Skeletal muscle tissue (tissue), 5 donors: ENCODE measurements at places on chromosomes 16 and 17. TPM values are rescaled to one million over a fixed set of nuclear protein-coding genes. Genes with fewer than 3 reads are reported as not detected.

SALL1 gene
- total RNA-seq, result not detected

FMNL1 gene
- total RNA-seq, result 3.1 TPM

KRTAP4-1 gene
- total RNA-seq, result not detected

ODAD4 gene
- 1.0 TPM for total RNA-seq

CDK5RAP3 gene
- total RNA-seq, result 59.0 TPM

CHST4 gene
- not detected for total RNA-seq

RAI1 gene
- total RNA-seq, result 3.1 TPM

DPEP3 gene
- total RNA-seq, result not detected

SLC13A2 gene
- total RNA-seq, result not detected

CTRL gene
- 1.0 TPM for total RNA-seq

SLC25A10 gene
- 6.8 TPM for total RNA-seq

ORC6 gene
- total RNA-seq, result 3.1 TPM

WDR59 gene
- total RNA-seq, result 16.7 TPM

CHAD gene
- 1.6 TPM for total RNA-seq

KRT31 gene
- total RNA-seq, result 3.1 TPM

NOD2 gene
- 0.52 TPM for total RNA-seq

ACSF3 gene
- total RNA-seq, result 12.5 TPM

NTN1 gene
- 6.8 TPM for total RNA-seq

C17orf78 gene
- total RNA-seq, result not detected

GCGR gene
- total RNA-seq, result not detected

CACNA1H gene
- 26.1 TPM for total RNA-seq

LLGL2 gene
- 4.7 TPM for total RNA-seq

PGAP3 gene
- 7.3 TPM for total RNA-seq

MYOCD gene
- 0.52 TPM for total RNA-seq

CDH11 gene
- 80.9 TPM for total RNA-seq

HNF1B gene
- not detected for total RNA-seq

TAT gene
- not detected for total RNA-seq

FOXC2 gene
- total RNA-seq, result under 0.01 TPM

ABCC12 gene
- total RNA-seq, result not detected

CDK5R1 gene
- total RNA-seq, result 6.3 TPM

FGF11 gene
- 1.0 TPM for total RNA-seq

PIRT gene
- not detected for total RNA-seq

SLC9A5 gene
- total RNA-seq, result not detected

ST6GALNAC1 gene
- total RNA-seq, result not detected

CEP295NL gene
- total RNA-seq, result 1.6 TPM

CHD9NB gene
- 0.52 TPM for total RNA-seq

ADAD2 gene
- not detected for total RNA-seq
